ENCODE measurements at places on chromosomes 11 and 22. TPM values are rescaled to one million over a fixed set of nuclear protein-coding genes. Genes with fewer than 3 reads are reported as not detected.

APOA5 gene
- not detected for total RNA-seq

MIOX gene
- 3.5 TPM for total RNA-seq

GRCh38 chr11:117230999-117231841, 653 bp downstream of the PCSK7 start:
- DNase-seq: no peak

DNA sequence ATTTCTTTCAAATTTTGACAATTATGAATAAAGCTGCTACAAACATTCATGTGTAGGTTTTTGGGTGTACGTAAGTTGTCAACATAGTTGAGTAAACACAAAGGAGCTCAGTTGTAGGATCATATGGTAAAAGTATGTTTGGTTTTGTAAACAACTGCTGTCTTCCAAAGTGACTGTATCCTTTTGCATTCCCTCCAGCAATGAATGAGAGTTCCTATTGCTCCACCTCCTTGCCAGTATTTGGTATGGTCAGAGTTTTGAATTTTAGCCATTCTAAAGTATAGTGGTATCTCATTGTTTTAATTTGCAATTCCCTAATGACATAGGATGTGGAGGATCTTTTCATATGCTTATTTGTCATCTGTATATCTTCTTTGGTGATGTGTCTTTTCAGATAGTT, 28.0 kb upstream of the PHOX2A start:
- DNase-seq: no peak

GRCh38 chr11:92391364-92391763, 166.7 kb downstream of the FAT3 start:
- no peak for DNase-seq

DNA sequence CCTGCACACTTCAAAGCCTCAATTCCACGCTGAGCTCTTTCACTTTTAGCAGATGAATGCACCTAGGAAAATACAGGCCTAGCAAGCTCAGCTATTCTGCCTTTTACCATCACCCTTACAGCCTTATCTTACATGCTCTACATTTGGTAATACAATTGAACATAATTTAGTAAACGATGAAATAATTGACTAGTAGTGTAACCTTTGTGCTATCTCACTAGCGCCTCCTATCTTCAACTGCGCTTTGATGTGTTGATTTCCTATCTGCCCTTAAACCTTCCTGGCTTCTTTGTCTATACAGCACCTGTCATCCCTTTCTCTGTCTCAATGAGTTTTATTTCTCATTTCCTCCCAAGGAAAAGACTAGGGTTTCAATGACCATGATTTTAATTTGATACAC, 149.7 kb downstream of the LRRC4C start:
- no peak for DNase-seq

DNA sequence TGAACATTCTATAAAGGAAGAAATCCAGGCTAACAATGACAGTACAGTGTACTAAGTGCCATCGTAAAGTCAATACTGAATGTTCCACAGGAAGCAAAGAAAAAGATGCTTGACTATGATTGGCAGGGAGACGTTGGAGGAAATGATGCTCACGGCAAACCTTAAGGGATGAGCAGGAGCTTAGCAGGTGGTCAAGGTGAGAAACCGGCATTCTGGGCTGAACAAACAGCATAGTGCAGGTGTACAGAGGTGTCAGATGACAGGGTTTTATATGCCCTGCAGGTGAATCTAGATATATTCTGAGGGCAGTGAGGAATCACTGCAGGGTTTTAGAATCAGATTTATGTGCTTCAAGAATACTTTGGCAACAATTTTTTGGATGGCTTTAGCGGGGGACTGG, 85.3 kb upstream of the HEPHL1 start:
- no peak for DNase-seq

- no peak for DNase-seq
These were observed 162.3 kb upstream of the ARHGAP20 start for GRCh38 chr11:110874437-110875030.

DNAJB7 gene
- total RNA-seq: not detected

DNA sequence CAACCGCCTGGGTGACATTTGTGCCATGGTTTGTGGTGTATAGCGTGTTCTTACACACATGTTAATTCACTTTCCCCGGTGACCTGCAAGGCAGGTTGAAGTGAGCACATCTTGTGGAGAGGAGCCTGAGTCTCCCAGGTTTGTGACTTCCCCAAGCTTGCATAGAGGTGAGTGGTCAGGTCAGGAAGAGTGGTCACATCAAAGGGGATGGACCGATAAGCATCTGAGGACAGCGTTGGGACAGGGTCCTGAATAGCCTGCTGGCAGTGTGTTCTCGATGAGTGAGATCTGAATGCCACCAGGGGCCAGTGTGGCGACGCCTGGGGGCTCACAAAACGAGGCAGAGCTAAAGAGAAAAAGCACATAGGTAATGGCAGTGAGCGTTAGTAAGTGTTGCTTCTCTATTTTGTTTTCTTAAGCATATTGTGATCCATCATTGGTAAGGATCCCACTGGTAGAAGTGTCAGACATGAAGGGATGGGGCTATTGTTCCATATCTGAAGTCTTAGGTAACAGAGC, 154.6 kb downstream of the GRIK4 start:
- DNase-seq: no peak

MMP26 gene
- not detected for total RNA-seq

DNA sequence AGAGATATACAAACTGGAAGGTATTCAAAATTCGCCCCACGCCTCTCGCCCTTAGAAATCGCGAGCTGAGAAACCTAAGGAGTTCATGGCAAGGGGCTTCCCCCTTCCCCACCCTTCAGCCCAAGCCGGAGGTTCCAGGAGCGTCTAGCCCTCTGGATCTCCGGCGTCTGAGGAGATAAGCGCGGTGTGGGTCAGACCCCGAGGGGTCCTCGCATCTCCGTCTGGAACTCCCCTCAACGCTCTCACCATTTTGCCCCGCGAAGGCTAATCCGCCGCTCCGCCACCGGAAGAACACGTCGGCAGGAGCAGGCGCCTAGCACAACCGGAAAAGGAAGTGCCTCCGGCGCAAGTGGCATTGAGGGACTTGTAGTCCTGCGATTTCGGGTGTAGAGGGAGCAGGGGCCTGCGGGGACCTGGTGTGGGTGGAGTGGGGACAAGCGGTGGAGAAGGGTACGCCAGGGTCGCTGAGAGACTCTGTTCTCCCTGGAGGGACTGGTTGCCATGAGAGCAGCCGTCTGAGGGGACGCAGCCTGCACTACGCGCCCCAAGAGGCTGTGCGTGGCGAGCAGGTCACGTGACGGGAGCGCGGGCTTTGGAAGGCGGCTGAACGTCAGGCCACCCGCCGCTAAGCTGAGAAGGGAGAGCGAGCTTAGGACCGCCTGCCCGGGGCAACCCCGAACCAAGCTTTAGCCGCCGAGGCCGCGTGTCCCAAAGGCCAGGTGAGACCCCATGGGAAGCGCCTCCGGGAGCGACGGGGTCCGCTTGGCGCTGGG, at the start of the genes FEN1 and TMEM258:
Gene FEN1 (plus strand): TSS at position 602 of the 773 bp plus-strand sequence. CDS start 2,451 bp downstream, outside the sequence.
Gene TMEM258 (minus strand): TSS at position 290 of the 773 bp plus-strand sequence. CDS start 41 bp downstream, at position 249.
- DNase-seq: peak; percentile 98

RAB6A gene
- 138 TPM for total RNA-seq

DNA sequence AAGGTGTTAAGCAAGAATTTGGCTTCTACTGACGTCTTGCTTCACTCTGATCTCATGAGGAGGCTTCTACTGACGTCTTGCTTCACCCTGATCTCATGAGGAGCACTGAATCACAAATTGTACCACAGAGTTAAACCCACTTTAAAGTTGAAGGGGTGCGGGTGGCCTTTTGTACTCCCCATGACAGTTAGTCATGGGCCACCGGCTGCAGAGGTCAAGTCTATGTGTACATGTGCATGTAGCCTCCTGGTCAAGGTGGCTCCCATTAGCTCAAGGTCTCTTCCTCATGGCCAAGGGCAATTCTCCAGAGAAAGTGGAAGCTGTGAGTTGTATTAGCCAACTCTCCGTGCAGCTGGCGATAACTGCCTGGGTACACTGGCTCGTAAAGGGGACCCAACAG, 23.1 kb upstream of the FZD4 start:
- DNase-seq: no peak

DNA sequence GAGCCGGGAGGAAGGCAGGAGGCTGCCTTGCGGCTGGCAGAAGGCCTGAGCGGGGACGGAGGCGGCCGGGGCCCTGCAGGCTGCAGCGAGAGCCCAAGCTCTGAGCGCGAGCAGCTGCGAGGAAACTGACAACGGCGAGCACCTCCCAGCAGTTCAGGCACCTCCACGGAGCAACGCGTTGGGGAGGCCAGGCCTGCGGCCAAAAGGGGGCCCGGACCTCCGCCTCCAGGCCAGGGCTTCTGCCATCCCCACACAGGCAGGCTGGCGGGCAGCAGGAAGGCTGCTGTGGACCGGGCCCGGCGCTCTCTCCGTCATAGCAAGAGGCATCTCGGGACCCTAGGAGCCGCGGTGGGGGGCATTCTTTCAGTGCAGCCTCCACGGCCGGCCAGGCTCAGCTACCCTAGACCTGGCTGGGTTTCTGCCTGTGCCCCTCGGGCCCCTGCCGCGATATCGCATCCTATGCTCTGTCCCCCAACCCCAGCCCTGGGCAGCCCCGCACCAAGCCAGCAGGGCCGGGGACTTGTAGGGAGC, 22.9 kb upstream of the SLC22A12 start:
- peak; percentile 58 for DNase-seq

GGTLC2 gene
- total RNA-seq: 0.76 TPM

CDC42EP2 gene
- total RNA-seq: 13.7 TPM

- no peak for DNase-seq
These were observed 256.4 kb upstream of the SESN3 start for GRCh38 chr11:95487391-95487790.

HOATZ gene
- total RNA-seq: not detected

DNA sequence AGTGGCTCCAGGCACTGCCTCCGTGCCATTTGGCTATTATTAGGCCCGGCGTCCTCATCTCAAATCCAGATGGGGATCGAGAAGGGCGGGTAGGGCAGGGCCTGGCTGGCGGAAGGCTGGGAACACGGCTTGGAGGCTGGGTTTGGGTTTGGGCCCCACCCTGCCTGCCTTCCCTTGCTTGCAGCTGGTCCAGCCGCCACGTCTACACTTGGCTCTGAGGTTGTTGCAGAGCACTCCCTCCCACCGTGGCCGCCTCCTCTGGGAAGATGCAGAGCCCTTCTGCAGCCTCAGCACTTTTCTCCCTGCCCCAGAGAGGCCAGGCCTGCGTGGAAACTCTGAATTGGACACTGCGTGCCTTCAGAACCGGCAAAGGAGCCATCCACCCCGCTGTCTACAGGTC, 5.2 kb upstream of the SMTN start:
- DNase-seq: no peak

DNA sequence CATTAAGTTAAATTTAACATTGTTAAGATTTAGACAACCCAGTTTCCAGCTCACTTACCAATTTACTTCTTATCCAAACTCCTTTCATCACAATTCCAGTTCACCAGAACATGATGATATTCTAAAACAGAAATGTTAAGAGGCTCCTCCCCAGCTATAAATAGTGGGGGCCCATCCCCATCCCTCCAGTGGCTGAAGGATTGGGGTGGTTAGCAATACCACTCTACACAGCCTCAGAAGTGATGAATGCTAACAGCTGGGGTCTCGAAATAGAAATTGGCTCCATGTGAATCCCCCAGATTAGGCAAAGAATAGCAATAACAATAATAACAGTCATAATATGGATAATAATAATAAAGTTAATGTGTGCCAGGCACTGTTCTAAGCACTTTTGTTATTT, 97.9 kb upstream of the NCAM1 start:
- no peak for DNase-seq

- no peak for DNase-seq
These were observed 19.1 kb upstream of the XBP1 start for GRCh38 chr22:28819253-28820096.

GRCh38 chr22:50186761-50187523, 1.2 kb downstream of the TRABD start:
- no peak for DNase-seq

TOM1 gene
- 68.2 TPM for total RNA-seq

MS4A3 gene
- total RNA-seq: not detected

GRCh38 chr11:125069796-125070195, 6.7 kb downstream of the SLC37A2 start:
- DNase-seq: no peak

FAT3 gene
- total RNA-seq: 2.6 TPM

DNA sequence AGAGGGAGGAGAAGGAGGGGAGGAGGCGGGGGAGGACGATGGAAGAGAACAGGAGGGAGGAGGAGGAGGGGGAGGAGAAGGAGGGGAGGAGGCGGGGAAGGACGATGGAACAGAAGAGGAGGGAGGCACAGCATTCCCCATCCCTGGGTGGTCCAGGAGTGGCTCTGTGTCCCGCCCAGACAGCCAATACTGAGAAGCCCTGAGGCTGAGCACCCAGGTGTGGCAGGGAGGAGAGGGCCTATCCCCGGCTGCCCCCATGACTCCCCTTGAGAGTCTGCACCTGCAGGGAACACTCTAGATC, 717 bp downstream of the MRGPRE start:
- DNase-seq: no peak

DNA sequence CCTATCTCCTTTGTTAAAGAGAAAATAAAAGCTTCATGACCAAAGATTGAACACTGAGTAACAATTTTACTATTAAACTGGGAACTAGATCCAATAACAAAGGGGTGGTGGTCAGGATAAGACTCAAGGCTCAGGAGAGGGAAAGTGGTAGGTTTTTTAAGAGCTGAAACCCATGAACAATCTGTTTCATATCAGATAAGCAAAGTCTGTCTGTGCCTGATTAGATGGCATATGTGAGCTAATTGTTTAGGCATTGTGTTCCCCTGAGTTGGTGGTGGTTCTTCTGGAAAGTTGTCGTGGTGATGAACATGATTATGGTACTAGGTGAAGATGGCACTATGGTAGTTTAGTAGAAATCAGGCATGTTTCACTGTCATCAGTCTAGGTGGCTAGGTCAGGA, 24.4 kb downstream of the USP47 start:
- no peak for DNase-seq

DNA sequence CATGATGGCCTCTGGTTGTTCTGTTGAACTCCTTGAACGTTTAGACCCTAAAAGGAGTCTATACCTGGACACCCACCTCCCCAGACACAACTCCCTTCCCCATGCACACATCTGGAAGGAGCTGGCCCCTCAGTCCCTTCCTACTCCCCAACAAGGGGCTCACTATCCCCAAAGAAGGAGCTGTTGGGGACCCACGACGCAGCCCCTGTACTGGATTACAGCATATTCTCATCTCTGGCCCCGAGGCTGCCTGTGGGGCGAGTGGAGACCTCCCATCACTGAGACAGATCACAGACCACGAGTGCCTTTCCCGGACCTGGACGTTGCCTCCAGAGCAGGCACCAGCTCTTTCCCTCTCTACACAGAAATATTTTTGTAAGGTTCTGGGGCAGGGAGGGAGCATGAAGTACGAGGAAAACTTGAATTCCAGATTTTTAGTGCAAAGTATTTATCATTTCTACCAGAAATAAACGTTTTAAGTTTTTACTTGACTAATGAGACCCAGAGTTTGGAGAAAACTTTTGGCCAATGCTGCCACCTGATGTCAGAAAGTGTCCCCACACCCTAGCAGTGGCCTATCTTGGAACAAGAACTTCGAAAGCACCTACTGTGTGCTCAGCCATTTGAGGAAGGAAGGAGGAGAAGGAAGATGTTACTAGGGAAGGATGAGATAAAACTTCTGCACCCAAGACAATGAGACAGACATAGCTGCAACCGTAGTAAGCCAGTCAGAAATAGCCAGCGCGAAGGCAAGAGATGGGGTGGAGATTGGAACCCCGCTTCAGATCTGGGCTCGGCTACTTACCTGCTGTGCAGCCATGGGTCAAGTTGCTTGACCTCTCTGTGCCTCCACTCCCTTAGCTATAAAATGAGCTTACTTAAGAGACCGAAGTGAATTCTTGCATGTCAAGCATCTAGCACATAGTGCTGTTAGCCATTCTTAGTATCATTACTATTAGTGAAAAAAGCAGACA, 10.2 kb upstream of the POU2F3 start:
- DNase-seq: no peak

All from kidney (tissue), 22 donors.